Bronchial epithelial cell (primary cell): ENCODE measurements at places on chromosomes 5 and 9.

GRCh38 chr9:98333703-98334582, 78.5 kb upstream of the TBC1D2 start:
- DNase-seq: peak; percentile 93

GRCh38 chr5:108637134-108637533, 110.6 kb upstream of the FER start:
- DNase-seq: peak; percentile 98

DNA sequence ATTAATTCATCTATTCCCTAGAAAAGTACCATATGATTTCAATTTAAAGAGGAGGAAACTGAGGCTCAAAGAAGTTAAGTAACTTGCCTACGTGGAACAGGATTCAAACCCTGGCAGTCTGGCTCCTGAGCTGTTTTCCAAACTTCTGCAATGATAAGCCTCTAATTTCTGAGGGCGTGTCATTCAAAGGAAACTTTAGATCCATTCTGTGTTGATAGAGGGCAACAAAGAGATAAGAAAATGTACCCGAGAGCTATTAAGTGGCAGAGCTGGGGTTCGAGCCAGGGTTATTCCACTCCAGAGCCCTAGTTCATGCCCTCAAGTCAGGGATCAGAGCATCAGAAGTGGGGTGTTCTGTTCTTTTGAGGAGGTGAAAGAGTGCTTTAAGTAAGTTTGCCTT, 131.4 kb downstream of the ARL15 start:
- DNase-seq: no peak

DNA sequence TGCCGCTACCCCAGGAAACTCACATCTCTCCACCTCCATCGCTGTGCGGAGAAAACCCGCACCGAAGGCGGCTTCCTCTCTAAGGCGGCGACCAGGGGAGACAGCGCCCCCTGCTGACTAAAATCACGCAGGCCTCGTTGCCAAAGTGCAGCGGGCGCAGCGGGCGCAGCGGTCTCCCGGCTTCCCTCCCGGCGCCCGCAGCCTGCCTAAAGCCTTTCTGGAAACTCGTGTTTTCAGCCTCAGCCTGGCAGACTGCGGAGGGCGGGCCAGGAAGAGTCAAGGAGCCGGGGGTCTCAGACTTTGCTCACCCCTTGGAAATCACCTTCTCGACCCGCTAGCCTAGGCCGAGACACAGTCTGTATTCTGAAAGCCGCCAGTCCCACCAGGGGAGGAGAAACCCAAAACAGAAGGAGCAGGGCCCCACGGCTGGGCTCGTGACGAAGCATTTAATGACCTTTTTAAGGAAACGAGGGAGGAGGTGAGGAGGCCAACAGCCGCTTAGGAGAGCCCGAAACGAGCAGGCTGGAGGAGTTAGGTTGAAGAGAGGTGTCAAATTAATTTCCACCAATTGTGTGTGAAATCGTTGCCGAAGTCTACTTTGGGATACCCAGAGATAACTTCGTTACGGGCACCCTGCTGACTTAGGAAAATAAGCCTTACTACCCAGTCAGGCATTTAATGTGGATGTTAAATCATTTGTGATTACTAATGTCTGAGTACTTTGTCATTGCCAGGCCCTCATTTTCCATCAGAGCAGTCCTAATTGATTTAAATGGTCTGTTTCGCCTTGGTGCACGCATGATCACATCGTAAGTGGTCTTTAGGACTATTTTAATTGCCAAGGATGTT, 7.3 kb upstream of the FOXB2 start:
- no peak for DNase-seq

DNA sequence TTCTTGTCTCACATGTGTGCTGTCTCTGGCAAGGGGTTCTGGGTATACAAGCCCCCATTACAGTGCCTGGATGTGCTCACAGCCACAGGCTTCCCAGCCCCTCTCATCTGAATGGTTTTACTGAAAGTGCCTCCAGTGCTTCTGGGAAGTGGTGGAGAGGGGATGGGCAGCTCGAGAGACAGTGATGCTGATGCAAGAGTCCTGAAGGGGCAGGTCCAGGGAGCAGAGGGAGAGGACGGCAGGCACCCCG, 93.5 kb downstream of the PHF2 start:
- no peak for DNase-seq

DNA sequence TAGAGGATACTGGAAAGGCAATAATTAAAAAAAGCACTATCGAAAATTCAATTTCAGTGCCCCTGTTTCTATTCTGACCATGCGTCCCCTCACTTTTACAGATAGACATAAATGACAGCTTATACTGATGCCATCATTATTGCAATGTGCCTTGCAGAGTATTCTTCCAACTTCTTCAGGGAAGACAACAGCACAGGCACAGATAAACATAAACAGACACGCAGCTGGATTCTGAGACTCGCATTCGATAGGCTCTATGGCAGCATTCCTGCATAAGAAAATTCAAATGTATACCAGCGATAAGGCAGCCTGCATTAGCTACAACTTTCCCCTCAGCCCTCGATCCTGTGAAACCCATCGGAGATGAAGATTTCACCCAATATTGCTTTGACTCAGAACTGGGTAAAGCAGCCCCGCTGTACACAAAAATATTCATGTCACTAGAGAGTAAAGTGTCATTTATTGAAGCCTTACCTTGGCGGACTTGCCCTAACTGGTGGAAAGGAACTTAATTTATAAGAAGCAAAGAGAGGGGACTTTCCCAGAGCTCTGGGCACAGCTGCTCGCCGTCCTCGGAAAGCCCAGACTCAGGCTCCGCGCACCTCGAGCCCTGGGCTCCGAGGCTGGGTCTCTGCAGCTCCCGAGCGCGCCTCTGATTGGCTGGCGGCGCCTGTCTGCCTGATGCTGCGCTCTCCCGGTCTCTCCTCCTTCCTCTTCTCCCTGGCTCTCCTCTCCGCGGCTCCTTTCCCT, at the start of gene CDH18:
Gene CDH18, minus strand, starts transcription at position 589 of the 750 bp plus-strand sequence. CDS start 149,214 bp downstream, outside the sequence.
- DNase-seq: peak; percentile 28

DNA sequence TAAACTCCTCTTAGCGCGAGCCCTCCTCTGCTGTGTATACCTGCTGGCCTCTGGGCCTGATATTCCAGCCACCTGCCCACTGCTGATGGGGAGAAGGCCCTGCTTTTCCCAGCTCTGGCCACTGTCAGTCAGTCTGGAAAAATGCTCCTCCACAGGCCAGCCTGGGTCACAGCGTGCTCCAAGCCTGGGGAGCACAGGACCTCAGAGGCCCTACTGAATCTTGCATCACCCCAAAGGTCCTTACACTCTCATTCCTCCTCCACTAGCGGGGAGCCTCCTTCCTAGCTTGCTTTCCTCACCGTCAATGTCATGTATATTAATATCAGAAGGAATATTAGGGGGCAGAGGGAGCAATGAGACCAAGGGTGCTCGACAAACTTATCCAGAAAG, 73.7 kb downstream of the SHB start:
- DNase-seq: no peak

DNA sequence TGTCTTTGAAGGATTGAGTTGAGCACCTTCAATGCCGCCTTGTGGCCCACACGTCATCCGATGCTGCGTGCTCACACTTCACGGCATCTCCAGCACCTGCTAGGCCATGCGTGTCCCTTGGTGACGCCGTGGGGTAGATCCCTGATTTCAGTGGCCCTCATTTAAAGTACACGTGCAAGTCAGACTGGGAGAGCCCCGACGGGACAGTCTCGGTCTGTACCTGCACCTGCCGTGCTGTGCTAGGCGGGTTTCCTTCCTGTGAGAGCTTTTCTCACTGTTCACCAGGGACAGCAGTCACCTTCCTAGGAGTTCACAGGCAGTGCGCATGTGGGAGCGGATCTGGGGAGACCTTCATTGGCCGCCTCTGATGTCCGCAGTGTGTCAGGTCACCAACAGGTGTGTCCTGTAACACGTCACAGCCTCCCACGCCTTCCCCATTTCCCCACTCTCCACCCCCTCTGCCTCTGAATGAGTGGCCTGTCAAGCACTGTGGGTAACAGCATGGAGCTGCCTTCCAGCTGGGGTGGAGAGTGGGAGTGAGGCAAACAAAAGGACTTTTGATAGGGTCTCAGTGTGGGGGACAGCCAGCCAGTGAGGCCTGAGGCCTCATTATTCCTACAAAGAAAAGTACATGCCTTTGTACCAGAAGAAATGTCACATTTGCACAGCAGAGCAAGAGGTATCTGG, 236.4 kb downstream of the FANCC start:
- no peak for DNase-seq

GRCh38 chr5:142839711-142840346, 69.7 kb downstream of the ARHGAP26 start:
- peak; percentile 31 for DNase-seq

DNA sequence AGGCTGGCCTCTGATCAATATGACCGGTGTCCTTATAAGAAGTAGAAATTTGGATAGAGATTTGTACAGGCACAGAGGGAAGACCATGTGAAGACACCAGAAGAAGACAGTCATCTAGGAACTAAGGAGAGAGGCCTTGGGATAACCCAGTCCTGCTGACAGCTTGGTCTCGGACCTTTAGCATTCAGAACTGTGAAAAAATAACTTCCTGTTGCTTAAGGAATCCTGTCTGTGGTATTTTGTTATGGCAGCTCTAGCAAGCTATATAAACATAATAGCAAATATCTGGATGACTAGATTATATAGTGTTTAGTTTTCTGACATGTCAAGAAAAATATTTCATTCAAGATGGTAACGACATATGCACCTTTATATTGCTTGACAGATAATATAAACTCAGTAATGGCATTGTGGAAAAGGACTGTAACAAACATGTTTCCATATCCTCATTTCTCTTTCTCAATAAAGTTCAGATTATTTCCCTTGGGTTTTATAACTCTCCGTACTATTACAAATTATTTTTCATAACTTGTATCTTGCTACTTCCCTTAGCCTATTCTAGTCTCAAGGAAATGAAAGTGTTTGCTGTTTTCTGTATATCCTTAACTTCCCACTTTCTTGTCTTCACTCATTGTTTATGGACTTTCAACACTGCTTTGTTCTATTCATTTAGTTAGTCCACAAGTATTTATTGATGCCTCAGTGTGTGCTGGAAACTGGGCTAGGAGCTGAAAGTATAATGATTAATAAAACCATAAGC, 62.4 kb downstream of the KIAA1958 start:
- DNase-seq: no peak

DNA sequence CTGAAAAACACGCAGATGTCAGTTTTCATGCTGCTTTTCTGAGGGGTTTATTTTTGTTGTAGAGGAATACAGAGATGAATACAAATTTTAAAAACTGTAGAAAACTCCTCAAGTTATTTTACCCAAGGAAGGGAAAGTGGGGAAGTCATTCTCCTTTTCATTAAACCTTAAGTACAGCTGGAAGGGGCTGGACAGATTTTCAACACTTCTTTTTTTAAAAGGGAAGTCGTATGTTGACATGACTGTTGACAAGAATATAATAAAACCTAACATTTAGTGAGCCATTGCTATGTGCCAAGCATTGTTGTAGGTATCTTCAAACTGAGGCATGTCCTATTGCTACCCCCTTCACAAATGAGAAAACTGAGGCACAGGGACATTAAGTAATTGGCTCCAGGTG, 235.7 kb upstream of the ELL2 start:
- no peak for DNase-seq

GRCh38 chr5:117690612-117691011, 1116.0 kb upstream of the SEMA6A start:
- DNase-seq: no peak

GRCh38 chr5:127343866-127344265, 53.3 kb downstream of the MEGF10 start:
- DNase-seq: no peak

- DNase-seq: no peak
These were observed 19.1 kb downstream of the NDST1 start for GRCh38 chr5:150527038-150527437.

GRCh38 chr5:145957388-145957787, 21.0 kb downstream of the SH3RF2 start:
- DNase-seq: no peak

GRCh38 chr9:127970401-127971313, 10.1 kb downstream of the EEIG1 start:
- DNase-seq: peak; percentile 75

- DNase-seq: no peak
These were observed 376.8 kb upstream of the RFX3 start for GRCh38 chr9:3902631-3903030.

DNA sequence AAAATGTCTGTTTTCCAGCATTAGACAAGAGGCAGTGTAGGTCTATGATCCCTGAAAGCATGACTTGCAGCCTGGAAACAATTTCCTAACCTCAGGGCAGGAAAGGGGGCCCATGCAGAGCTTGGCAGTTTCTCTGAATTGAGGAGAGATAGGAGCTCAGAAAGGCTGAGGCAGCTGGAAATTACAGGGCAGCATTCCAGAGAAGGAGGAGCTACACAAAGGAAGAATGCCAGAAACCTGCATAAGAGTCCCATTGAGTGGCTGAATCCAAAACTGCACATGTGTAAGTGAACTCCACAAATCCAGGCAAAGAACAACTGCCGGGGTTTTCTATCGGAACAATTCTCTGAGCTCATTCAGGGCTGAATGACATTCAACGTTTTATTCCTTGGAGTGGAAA, 346.8 kb downstream of the PIK3R1 start:
- peak; percentile 56 for DNase-seq

DNA sequence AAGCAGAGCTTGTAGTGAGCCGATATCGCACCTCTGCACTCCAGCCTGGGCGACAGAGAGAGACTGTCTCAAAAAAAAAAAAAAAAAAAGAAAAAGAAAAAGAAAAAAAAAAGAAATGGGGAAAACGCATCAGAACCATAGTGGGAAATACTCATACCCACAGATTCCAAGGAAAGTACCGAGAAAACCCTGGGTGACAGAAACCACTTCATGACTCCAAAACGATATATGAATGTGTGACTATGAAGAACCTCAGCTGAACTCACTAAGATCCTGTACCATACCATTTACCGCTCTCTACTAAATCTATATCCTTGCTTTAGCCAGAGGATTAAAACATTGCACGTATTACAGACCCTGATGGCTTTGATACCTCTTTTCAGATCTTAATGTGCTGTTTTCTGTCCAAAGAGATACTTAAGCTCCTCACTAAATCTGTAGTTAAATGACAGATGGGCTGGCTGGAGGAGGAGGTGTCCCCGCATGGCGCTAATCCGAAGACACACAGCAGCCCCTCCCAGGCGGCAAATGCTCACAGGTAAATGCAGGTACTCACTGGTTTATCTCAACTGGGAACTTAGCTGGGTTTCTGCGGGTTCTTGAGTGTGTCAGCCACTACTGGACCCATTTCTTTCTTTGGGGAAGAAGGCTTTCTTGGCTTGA, 2.8 kb downstream of the LPCAT1 start:
- DNase-seq: no peak

- peak; percentile 66 for DNase-seq
These were observed 13.2 kb downstream of the DIPK1B start for GRCh38 chr9:136725612-136726011.

GRCh38 chr5:169549453-169550100, 34.0 kb upstream of the SPDL1 start:
- no peak for DNase-seq

GRCh38 chr9:124803911-124804310, 27.0 kb downstream of the OLFML2A start:
- no peak for DNase-seq

- no peak for DNase-seq
These were observed 7.6 kb downstream of the IL9 start for GRCh38 chr5:135887881-135888614.
